MCF 10A (cell line): ENCODE measurements at places on chromosomes 1 and 21.

- DNase-seq: no peak
These were observed 110.3 kb downstream of the TIAM1 start for GRCh38 chr21:31233711-31234110.

DNA sequence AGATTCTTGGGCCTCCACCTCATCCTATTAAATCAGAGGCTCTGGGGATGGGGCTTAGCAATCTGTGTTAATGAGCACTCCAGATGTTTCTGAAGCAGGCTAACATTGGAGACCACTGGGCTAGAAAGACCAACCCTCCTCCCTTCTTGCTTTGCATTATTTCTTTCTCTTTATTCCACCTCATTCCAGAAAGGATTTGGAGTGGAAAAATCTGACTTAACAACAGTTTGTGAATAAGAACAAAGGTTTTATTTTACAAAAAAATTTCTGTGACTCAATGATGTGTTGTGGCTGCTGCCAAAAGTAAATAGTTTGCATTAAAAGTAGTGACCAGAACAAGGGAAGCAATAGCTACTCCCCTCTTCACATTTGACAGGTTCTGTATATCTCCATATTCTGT lies 79.4 kb downstream of the TGFB2 start:
- DNase-seq: no peak

DNA sequence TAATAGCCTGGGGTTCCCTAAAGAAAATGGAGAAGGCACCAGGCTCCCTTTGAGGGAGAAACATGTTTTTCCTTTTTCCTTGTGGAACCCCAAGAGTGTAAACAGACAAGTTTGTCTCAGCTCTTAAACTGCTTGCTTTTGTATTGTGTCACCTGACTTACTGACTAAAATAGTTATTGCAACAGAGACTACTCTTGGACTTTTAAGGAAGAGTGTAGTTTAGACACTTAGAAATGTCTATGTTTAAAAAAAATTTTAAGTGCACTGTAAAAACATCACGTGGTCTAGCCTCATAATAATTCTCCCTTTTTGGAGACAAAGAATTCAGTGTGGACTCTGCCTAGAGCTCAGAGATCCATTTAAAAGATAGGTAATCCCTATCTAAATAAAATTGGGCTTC lies 141.1 kb downstream of the TRIM33 start:
- no peak for DNase-seq

DNA sequence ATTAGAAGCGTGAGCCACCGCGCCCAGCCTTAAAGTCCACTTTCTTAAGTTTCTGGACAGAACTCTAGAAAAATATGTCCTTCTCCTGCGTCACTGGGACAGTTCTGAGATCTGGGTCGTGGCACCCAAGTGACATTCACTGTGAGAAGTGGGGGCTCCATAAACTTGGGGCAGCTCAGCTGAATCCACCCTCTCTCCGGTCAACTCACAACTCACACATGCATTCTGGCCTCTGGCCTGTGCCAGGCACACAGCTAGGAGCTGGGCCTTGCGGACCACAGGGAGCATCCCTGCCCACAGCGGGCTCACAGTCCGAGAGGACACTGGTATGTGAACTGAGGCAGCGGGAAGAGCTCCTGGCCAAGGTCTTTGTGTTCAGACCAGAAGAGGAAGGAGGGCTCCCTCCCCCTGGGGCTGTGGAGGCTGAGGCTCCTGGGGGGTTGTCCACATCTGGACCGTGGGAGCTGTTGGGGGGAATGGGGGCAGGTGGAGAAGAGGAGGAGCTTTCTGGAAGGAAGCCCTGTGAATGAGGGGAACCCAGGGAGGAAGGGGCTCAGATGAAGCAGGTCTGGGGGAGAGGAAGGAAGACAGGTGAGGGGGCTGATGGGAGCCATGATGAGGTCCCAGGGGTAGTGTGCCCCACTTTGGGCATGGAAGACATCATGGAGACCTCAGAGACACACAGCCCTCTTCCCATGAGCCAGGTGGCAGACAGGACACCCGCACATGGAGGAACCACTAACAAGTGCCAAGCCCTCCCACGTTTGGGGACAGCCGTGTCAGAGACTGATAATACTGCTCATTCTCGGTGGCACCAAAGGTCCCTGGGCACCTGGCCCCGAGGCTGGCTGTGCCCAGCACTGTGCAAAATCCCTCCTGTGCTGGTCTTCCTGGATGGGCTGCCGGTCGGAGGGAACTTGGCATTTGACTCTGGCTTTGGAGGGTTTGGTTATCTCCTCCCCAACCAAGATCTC lies 191.0 kb upstream of the VAMP3 start:
- DNase-seq: no peak

- DNase-seq: peak; percentile 31
These were observed 534.2 kb upstream of the PLXNA2 start for GRCh38 chr1:208778417-208778816.

DNA sequence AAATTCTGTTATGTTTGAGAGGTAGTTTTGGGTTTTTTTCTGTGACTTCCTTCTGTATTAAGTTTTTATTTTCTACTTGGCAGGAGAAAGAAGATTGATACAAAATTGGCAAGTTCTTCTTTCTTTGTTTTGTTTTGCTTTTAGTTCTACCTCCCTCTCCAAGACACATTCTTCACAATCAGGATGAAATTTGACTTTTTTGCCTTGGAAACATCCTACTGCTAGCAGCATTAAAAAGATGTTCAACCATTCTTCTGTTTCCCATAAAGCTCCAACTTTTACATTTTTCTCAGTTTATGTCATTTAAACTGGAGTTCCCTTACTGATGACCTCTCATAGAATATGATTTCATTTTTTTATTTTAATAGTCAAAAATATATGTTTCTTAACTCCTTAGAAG lies 234.8 kb downstream of the NCAM2 start:
- no peak for DNase-seq
